Upper lobe of left lung (tissue), 6 donors: ENCODE measurements at places on chromosomes 4 and X. TPM values are rescaled to one million over a fixed set of nuclear protein-coding genes. Genes with fewer than 3 reads are reported as not detected.
A peak's percentile ranks its signal among the peaks of the same experiment; 100 is the strongest.

- DNase-seq = no peak
Measured at GRCh38 chrX:20237864-20238263, 28.8 kb downstream of the RPS6KA3 start.

- DNase-seq = no peak
Measured at GRCh38 chr4:118265312-118266144, 87.3 kb downstream of the PRSS12 start.

DNA sequence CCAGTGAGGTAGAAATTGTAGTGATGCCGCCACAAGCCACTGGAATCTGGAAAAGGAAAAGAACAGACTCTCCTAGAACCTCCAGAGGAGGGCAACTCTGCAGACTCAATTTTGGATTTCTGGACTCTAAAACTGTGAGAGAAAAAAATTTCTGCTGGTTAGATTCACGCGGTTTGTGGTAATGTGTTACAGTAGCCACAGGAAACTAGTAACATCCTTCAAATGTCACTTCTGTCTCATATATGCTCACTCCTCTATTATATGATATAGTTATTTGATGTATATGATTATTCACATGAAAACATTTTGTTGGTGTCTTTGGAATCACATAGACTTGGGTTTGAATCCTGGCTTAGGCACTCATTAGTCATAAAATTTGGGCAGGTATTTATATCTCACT, 18.8 kb downstream of the LDOC1 start:
- no peak for DNase-seq

DNA sequence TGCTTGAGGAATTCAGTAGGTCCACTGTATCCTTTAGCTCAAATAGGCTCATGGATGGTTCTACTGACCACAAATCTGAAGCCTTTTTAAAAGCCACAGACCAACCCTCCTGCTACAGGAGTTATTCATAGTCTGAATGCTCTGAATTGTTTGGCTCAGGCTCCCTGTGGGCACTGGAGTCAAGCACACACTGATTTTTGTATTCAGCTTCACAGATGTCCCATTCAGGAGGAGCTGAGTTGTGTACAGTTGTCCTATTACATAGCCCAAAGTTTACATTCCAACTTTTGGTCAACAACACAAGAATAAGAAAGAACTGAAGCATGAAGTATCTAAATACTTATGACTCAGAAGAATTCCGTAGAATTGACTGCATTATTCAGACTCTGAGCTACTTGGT, 243.9 kb downstream of the UNC5C start:
- DNase-seq = no peak

DNA sequence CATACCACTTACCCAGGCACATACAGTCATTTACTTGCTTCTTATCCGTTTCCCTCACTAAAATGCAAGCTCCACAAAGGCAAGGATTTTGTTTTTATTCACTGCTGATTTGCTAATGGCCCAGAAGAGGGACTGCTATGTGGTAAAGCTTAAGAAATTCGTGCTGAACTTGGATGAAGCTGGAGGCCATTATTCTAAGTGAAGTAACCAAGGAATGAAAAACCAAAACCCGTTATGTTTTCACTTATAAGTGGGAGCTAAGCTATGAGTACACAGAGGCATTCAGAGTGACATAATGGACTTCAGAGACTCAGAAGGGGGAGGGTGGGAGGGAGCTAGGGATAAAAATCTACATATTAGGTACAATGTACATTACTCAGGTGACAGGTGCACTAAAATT, 47.2 kb downstream of the RAB33B start:
- DNase-seq = no peak

DNA sequence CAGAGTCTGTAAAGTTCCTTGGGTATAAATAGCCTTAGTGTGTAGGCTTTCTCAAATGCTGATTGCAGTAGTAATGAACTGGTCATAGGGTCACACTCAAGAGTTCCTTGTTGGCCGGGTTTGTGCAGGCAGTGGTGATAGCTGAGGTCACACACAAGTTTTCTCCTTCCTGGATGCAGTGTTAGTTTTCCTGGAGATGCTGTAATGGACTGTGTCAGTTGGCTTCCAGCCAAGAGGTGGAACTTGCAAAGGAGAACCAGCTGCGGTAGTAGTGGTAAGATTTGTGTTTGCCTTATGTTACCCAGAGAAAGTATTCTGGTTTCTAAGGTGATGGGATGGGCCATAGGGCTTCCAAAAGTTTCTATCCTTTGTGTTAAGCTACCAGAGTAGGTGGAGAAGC, 409.8 kb upstream of the FRG1 start:
- DNase-seq = no peak

DNA sequence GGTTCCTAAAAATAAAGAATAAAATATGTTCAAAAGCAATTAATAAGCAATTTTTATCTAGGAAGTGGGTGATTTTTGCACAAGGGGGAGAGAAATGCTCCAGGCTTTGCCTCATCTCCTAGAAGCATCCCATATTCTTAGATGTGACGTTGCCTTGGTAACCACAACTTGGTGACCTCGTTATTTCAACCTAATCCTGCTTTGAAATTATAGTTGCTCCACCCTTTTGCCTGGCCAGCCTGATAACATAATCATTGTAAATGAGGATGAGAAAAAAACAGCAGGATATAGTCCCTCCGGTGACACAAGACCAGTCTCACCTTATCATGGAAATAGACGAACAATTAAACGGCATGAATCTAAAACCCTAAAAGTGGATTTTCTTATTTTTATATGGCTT, 194.4 kb downstream of the QDPR start:
- DNase-seq = no peak

DNA sequence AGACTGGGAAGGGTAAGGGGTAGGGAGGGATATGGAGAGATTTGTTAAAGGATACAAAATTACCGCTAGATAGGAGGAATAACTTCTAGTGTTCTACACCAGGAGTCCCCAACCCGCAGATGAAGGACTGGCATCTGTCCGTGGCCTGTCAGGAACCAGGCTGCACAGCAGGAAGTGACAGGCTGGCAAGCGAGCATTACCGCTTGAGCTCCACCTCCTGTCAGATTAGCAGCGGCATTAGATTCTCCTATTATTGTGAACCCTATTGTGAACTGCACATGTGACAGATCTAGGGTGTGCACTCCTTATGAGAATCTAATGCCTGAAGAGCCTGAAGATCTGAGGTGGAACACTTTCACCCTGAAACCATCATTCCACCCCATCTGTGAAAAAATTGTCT, 27.9 kb upstream of the BBS7 start:
- DNase-seq = no peak

GRCh38 chrX:125503769-125504168, 184.1 kb downstream of the TEX13C start:
- no peak for DNase-seq

GRCh38 chr4:76083386-76083988, 9.0 kb downstream of the ART3 start:
- no peak for DNase-seq

- DNase-seq = no peak
Measured at GRCh38 chr4:96936886-96937285, 1097.0 kb downstream of the PDHA2 start.

DNA sequence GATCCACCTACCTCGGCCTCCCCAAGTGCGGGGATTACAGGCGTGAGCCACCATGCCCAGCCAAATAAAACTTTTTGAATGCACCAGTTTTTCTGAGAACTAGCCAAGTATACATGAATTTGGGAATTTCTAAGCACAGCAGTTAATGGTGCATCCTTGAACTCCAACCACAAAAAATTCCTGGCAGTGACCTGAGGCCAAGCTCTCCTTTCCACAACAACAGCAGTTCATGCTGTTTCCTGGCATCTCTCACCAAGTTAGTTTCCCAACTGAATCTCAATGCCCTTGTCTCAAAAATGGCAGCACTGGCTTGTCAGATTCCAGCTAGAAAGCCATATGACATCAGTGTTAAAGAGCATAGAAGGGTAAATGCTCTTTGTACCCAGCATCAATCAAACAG, 15.9 kb upstream of the XKRX start:
- no peak for DNase-seq

GRCh38 chr4:109966891-109967481, 54.3 kb downstream of the EGF start:
- DNase-seq = no peak

DNA sequence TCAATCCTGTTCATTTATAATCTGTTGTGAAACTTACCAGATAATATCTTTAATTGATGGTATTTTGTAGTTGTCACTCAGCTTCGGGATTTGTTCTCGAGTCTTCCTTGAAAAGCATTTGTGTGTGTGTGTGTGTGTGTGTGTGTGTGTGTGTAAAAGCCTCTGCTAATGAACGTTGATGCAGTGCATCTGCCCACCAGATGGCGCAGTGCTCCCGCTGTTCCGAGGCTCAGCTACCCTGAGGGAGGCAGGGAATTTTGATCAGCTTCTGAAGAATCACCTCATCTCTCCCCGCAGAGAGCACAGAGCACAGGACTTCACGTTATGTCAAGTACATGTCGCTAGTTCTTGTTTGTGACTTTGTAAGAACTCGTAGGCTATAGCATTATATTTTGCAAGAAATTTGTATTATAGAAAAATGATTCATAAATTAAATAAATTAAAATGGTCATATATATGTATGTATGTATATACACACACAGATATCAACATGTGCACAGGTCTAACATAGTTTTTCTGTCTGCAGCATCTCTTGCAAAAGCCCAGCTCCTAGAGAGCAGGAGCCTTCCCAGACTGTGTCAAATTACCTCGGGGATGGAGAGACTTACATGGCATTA, 316.7 kb upstream of the IGFBP7 start:
- DNase-seq = peak; percentile 42

DNA sequence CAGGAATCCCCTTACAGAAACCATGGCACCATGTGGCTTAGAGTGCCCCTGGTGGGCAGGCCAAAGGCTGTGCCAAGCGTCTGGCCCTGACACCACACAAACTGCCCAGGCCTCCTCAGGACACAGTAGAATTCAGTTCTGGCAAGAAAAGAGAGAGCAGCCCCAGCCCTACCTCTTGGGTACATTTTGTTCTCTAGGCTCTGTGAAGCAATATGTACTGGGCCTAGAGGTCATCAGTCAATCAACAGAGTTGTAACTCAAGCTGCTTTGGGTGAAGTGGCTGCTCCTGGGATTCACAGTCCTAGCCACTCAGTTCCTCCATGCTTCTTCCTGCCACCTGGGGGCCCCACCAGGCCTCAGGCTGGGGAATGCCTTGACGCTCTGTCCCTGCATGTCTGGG, 158.1 kb upstream of the MAMLD1 start:
- DNase-seq = no peak

DNA sequence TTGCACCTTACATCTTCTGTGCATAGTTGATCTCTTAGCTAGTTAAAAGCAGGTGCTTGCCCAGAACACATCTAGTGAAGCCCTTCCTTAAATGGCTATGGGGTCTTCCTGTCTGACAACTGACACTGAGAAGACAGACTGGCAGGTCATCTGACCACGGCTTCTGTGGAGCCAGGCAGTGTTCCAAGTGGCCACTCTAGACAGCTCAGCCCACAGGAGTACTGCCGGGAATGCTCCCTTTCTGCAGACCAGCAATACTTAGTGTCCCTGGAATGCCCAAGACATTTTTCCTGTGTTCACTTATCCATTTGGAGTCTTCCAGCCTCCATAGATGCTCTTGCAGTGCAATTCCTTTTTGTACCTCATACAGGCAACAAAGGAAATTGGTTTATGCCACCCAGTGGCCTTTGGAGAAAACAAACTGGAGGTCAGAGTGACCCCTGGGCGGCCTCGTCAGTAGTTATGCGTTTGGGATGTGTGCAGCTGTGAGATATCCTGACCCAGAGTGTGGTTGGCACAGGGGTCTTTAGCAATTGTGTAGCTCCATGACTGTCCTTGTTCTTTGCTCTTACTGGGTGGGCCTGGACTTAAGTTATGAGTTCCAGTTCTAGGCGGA, 335.5 kb downstream of the ARHGAP10 start:
- peak; percentile 60 for DNase-seq

- no peak for DNase-seq
Measured at GRCh38 chrX:109728173-109728535, 4.9 kb downstream of the ACSL4 start.

DNA sequence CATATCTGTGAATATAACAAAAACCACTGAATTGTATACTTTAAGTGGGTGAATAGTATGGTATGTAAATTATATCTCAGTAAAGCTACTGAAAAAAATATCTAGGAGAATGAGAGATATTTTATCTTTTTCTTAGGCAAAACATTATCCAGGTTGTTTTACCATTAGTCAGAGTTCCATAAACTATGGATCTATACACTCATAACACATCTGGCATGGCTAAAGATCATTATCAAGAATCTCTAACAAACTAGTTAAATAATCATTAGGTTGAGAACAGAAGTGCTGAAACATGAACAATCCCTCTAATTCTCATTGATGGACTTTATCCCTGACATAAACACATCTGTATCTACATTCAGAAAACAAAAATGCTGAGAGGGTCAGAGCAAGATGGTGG, 15.6 kb downstream of the MED14 start:
- DNase-seq = no peak

GRCh38 chrX:112840382-112841113, at the start of gene AMOT:
Gene AMOT (minus strand): TSS chrX:112840831. CDS start chrX:112823126, 17,705 bp downstream.
- peak; percentile 79 for DNase-seq

GRCh38 chr4:66000510-66001117, 330.3 kb upstream of the EPHA5 start:
- DNase-seq = no peak

- DNase-seq = no peak
Measured at GRCh38 chrX:29724316-29724715, 491.0 kb upstream of the MAGEB2 start.

GRCh38 chr4:82745173-82745842, 53.3 kb downstream of the SCD5 start:
- DNase-seq = no peak

DNA sequence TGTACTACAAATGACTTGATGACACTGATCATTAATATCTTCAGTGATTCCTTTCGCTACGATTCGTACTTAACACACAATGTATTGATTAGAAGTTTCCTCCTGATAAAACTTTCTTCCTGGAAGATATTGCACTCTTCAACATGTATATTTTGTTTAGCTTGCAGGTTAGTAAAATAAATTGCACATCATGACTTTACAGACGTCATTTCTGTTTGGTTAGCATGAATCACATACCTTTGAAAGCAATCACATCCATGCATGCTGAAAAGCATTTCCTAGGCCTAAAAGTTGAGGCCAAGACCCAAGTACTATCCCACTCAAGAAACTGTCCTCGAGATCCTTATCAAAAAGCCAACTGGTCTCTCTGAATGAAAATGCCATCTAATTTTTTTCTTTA, 1841.0 kb upstream of the PCDH7 start:
- DNase-seq = no peak

- DNase-seq = no peak
Measured at GRCh38 chrX:50629774-50630173, 159.1 kb upstream of the DGKK start.

- no peak for DNase-seq
Measured at GRCh38 chrX:111337067-111337637, 66.9 kb upstream of the CAPN6 start.

TREX2 gene
- total RNA-seq = 7.3 TPM

ITIH6 gene
- not detected for total RNA-seq

RAB40AL gene
- total RNA-seq = 3.4 TPM

OCIAD2 gene
- 31.1 TPM for total RNA-seq

SYNPO2 gene
- 13.8 TPM for total RNA-seq

NEIL3 gene
- 1.0 TPM for total RNA-seq
